Hypothalamus (tissue), 51 donors: ENCODE measurements at places on chromosomes 3 and 15.

- no peak for DNase-seq
Measured at GRCh38 chr15:69805248-69805953, 292.3 kb downstream of the TLE3 start.

GRCh38 chr15:91954292-91954691 lies 100.8 kb downstream of the SLCO3A1 start:
- no peak for DNase-seq

DNA sequence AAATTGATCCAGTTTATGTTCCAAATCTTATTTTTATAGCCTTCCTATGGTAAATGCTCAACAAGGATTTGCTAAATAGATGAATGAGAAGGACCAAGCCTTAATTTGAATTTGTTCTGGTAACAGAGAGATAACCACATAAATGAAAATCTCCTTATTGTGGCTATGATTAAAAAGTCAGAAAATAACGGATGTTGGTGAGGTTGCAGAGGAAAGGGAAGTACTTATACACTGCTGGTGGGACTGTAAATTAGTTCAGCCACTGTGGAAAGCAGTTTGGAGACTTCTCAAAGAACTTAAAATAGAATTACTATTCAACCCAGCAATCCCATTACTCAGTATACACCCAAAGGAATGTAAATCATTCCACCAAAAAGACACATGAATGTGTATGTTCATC lies 26.2 kb downstream of the AAGAB start:
- DNase-seq: no peak

DNA sequence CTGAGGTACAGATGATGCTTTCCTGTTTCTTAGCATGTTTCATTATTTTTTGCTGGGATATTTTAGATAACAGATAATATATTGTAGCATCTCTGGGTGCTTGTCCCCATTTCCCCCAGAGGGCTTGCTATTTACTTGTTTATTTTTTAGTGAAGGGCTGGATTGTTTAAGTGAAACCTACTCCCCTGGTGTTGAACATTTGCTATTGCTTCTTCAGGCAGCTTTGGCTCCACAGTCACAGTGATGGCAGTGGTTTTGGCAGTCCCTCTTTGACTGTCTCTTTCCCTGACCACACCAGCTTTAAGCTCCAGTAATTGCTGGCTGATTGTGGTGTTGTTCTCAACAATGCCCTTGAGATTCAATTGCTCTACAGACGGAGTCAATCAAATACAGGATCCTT lies 128.9 kb downstream of the KLF13 start:
- no peak for DNase-seq

- DNase-seq: no peak
Measured at GRCh38 chr15:98151096-98151495, 190.6 kb downstream of the ARRDC4 start.
